ENCODE measurements at places on chromosomes 4 and X.
A peak's percentile ranks its signal among the peaks of the same experiment; 100 is the strongest.

DNA sequence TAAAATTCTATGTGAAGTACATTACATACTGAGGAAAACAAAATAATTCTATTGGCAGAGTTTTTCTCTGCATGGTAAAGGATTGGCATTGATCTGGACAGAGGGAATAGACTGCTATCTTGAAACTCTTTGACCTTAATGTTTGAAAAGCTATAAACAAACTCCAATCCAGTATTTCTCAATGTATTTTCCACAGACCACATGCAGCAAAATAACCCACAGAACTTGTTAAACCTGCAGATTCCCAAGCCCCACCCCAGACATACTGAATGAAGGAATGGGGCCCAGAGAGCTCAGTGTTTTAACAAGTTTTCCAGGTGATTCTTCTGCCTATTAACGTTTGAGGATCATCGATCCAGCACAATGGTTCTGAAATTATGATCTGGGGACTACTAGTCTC lies 15.7 kb downstream of the RNF128 start:
- peak; percentile 43 for DNase-seq

DNA sequence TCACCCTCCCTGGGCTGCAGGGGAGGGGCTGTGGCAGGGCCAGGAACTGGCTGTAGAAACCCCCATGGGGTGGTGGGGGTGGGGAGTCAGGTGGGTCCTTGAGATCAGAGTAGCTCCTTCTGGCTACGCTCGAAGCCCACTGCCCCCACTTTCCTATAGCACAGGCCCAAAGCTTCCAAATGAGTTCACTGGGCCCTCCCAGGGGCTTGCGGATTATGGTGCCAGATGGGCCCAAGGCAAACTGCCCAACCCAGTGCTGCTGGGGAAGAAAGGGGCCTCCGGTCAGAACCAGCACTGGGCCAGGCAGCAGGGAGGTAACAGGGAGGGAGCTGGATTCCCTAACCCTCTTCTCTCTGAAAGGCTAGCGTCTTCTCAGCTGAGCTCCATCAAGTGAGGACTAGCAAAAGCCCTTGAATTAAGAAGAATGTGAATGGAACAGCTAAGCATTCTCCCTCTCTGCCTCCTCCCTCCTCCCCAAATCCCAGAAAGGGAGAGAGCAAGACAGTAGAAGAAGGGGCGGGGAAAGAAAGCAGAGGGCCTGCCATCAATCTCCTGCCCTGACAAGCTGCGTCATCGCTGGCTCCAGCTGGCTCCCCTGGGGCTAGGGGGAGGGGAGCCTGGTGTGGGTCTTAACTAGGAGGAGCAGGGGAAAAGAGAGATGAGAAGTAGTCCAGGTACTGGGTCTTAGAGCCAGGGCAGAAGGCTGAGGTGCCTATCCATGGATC lies 34.7 kb downstream of the FRMPD3 start:
- DNase-seq: no peak

DNA sequence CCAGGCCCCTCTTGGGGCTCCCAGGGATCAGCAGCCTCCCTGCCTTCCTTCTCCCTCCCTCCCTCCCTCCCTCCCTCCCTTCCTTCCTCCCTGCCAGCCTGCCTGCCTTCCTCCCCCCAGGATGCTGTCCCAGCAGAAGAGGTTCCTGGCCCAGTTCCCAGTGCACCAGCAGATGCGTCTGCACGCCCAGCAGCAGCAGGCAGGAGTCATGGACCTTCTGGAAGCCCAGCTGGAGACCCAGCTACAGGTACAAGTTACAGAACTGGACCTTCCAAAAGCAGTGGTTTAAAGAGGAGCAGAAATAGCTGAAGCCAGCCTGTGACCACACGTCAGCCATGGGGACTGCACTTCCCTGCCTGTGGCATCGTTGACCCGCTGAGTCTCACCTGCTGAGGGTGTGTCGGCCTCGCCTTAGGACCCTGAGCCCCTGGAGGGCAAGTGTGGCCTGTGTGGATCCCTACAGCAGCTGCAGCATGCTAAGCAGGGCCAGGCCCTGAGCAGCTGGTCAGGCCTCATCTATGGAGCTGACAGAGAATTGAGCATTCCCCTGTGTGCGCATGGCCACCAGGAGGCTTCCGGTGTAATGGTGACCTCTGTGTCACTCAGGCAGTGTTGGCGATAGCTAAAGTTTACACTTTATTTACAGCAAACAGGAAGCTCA lies 84.7 kb downstream of the CRMP1 start:
- no peak for DNase-seq

- DNase-seq: peak; percentile 81
Observed at GRCh38 chr4:23384741-23385140, 505.1 kb downstream of the PPARGC1A start.

DNA sequence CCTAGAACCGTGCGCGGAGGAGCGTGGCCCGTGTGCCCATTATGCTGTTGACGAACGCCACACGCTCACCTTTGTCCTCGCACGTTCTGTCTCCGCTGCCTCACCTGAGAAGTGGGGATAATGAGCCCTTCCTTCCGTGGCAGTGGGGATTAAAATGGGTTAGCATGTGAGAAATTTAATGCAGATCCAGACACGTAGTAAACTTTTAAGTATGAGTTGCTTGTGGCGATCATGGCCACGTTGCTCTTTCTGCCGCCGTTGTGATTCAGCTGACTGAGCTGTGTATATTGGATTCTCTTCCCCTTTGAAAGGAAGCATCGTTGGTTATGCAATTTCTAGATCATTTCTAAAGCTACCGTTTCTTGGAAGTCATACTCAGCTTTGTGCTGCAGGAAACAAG lies 16.5 kb downstream of the TBC1D14 start:
- no peak for DNase-seq

DNA sequence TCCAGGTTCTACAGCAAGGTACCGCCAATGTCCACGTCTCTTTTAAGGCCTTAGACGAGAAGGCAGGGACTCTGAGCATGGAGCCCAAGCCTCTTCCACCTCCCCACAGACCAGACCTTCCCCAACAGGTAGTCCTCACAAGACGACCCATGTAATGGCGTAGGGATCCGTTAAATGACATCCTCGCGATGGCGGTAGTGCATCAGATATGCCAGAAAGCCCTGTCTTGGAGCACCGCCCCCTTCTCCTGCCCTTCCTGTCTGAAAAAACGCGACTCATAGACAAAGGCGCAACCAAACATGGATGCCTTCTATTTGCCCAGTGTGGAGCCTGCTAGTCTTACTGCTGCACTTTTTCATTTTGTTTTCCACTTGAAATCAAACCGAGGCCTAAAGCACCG lies 185.4 kb downstream of the OR13H1 start:
- no peak for DNase-seq

DNA sequence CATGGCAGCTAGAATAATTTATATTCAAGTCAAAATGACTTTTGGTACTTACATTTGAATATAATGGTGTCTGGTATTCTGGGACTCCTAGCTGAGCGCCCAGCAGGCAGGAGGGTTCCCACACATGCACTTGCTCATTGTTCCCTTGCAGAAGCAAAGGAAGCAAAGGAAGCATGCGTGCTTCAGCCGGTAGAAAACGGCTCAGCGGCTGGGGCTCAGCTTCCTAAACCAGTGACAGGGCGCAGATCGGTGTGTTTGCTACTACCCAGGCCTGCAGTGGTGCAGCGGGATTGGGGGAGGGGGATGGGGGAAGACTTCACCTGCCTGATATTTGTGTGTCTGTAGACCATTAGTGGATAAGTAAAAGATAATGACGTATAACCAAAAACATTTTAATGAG lies 978.3 kb upstream of the TENM3 start:
- no peak for DNase-seq

GRCh38 chr4:158722291-158722916 lies 792 bp downstream of the PPID start:
- peak; percentile 51 for DNase-seq

- DNase-seq: no peak
Observed at GRCh38 chr4:41454423-41454822, 83.5 kb upstream of the LIMCH1 start.

DNA sequence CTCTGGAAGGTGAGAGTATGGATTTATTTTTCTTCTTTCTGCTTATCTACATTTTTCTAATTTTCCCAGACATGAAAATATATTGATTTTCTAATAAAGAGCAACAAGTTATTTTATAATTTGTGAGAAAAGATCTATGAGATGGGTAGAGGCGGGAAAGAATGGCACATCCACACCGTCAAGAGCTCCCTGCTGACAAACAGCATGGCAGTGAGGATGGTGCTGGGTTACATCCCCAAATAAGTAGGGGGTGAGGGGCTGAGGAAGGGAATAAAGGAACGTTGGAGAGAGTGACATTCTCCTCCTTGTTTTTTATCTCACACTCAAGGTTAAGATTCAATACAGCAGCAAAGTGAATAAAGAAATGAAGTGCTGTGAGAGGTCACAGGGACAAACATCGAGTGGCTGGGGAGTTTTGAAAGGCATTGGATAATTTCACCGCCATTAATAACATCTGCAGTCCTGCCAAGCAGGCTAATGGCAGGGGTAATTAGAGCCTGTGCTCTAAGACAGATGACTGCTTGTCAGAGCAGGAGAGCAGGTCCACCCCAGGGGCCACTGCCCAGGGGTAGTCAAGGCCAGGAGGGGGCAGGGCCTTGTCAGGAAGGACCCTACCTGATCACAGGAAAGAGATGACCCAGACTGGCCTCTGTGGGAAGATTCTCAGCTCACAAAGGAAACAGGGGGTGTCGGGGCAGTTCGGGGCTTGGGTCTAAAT lies 323.8 kb downstream of the FBXW7 start:
- DNase-seq: no peak

GRCh38 chr4:120731561-120731960 lies 191.0 kb downstream of the PRDM5 start:
- DNase-seq: peak; percentile 24

GRCh38 chr4:76546327-76546726 lies 111.3 kb downstream of the SHROOM3 start:
- DNase-seq: no peak

DNA sequence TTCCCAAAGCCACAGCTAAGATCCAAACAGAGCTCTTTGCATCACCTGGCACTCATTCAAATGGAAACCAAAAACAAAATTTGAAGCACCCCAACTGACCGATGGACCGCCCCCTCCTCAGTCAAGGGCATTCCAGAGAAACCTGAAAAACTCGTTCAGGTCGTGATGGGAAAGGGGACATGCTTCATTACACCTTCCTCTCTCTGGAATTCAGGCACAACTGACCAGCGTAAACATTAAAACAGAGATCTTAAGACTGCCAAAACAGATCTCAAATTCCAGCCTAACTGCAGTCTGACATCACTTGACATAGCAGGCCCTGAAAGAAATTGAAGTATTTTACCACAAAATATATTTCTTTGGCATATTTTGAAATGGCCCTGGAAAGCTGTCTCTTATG lies 28.5 kb downstream of the PTTG2 start:
- DNase-seq: no peak

DNA sequence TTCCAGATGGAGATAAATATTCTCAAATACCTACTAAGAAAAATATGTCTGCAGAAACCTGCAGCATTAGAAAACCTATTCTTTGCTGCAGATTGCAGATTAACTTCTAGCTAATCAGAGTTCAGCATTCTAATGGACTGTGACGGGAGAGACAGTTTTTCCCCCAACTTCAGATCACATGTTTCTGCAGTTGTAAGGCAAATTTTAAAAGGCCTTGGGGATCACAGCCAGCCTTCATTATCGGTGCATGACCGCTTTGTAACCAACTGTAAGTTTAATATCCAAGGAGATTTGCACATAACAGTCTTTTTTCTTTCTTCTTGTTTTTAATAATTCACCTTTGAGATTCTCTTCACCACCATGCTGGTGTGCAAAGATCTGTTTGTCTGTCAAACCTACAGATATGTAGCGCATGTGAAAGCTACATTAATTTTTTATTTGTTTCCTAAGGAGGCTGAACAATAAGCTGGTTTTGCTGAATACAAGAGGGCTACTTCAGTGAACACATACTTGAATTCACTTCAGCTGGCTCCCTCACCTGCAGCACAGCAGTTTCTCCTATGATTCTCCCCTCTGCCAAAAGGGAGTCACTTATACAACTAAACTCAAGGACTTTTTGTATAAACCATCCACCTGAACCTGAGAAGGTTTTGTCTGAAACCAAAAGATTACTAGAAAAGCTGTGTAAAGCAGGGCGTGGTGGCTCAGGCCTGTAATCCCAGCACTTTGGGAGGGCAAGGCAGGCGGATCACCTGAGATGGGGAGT lies 488.5 kb downstream of the RPA4 start:
- DNase-seq: no peak

- no peak for DNase-seq
Observed at GRCh38 chrX:90026730-90027129, 105.0 kb downstream of the TGIF2LX start.

DNA sequence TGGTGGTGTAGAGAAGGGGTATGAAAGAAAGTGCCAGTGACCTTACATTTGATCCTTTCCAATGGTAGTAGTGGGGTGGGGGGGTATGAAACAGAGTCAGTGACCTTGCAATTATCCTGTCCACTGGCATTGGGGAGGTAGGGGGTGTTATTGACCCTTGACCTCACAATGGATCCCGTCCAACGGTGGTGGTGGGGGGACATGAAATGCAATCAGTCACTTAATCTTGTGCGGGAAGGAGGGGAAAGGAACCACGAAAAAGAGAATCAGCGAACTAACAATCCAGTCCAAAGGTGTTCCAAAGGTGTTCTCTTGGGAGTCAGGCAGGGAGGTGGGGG lies 619 bp upstream of the PDK3 start:
- no peak for DNase-seq

- no peak for DNase-seq
Observed at GRCh38 chrX:21747558-21747957, 10.4 kb downstream of the SMPX start.

All from bronchial epithelial cell (primary cell).